Nucleus accumbens (tissue), 56 donors: ENCODE measurements at places on chromosomes 13 and 19.

DNA sequence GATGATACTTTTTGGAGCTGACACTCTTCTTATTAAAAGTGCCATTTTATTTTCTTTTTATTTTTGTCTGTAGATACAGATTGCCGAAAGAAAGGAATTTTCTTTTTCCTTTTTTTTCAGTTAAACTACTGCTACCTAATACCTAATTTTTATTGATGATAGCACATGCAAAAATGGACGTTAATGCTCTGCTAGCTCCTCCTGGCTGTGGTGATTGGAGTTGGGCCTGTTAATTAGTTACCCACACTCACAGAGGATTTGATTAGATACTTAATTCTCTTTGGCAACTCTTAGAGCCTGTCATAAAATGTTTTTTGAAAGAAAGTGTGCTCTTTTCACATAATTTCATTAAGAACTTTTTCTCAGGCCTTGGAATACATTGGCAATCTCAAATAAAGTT lies 366.8 kb downstream of the DCT start:
- no peak for DNase-seq

- no peak for DNase-seq
These were observed 65.8 kb downstream of the KATNAL1 start for GRCh38 chr13:30241532-30241931.

DNA sequence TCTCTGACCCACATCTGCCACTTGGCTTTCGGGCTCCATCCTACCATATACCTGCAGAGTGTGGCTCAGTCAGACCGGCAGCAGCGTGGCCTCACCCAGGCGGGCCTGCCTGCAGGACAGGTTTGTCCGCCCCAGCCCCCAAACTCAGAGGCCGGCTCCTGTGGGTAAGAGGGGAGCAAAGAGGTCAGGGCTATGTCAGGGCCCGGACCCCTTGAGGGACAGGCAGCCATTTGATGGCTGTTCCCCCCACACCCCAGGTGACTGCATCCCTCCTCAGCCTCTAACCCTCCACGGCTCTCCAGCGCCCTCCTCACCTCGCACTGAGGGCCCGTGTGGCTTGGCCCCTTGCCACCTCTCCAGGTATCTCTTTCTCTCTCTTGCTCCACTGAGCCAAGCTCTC lies 12.3 kb upstream of the ZBTB32 start:
- no peak for DNase-seq

- DNase-seq: no peak
These were observed 457.9 kb downstream of the FOXO1 start for GRCh38 chr13:40208517-40208916.

DNA sequence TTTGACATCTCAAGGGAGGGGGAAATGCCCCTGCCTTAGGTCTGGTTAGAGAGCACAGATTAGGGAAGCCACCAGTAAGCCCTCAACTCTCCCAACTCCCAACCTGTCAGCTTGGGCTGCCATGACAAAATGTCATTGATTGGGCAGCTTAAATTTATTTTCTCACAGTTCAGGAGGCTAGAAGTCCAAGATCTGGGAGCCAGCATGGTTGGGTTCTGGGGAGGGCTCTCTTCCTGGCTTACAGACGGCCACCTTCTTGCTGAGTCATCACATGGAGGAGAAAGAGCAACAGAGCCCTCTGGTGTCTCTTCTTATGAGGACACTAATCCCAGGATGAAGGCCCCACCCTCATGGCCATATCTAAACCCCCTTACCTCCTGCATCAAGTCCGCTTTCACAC lies 24.2 kb downstream of the C19orf12 start:
- no peak for DNase-seq

DNA sequence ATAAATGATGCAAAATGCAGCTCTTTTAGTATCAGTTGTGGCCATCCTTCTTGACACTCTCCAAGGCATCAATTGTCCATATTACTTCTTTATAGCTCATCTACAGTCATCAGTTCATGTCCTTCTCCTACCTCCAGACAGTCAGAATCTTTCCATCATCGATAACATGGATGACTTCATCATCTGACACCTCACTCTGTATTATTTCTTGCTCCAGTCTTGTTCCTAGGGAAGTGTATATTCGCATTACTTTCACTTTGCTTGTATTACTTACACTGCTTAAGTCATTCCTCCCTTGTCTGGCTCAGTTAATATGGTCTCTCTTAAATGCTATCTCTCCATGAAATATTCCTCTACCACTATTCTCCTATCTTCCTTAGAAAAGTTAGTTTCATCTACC lies 999.1 kb upstream of the SLC10A2 start:
- no peak for DNase-seq

GRCh38 chr13:20990910-20991525 lies 70.4 kb downstream of the LATS2 start:
- no peak for DNase-seq

DNA sequence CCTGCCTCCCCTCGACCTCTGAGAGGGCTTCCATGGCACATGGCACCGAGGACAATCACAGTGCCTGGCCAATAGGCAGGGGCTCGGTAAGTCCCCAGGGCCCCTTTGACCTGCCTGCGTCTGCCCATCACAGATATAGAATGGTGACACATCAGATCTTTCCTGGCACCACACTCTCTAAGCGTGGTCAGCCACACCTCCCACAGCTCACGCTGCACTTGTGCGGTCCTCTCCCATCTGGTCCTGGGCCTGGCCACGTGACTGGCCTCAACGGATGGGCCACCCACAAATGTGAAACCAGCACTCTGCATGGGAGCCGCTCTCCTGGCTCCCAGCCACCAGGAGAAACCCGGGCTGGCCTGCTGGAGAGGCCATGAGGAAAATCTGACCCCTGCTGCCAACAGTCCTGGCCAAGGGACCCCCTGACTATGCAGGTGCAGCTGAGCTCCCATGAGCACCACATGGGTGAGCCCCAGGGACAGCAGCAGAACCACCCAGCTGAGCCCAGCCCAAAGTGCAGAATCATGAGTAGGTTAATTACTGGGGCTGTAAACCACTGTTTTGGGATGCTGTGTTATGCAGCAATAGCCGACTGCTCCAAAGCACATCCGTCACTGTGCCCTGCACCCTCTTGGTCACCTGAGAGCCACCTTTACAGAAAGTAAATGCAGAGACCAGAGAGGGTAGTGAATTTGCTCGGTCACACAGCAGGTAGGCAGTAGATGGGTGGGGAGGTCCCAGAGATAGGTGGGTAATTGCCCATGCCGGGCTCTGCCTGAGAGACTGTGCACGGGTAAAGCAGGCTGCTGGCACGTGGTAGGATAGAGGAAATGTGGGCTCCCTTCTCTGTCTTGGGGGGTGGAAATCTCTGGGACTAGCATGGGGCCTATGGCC lies 9.7 kb upstream of the MEF2B start:
- DNase-seq: no peak

GRCh38 chr13:36146511-36147269 lies 15.5 kb upstream of the DCLK1 start:
- DNase-seq: no peak

DNA sequence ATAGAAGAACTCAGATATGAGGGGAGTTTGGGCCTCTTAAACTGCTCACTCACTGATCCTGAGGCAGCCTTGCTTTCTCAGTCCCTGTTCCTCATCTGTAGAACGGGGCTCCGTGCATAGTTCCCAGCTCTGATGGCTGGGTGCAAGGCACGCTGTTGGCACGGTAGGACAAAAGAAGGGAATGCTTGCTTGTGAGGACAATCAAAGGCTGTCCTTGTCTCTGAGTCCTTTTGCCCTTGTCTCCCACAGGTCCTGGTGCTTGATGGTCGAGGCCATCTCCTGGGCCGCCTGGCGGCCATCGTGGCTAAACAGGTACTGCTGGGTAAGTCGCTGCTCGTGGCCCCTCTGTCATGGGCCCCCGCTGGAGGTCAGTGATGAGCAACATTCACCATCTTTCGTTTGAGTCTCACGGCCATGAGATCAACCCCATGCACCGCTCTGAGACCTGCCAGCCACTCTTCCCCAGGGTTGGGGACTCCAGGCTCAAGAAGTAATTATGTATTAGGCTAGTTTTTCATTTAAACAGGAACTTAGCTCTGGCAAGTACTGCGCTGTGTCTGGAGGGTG lies 2.3 kb downstream of the RPL13A start:
- DNase-seq: no peak

DNA sequence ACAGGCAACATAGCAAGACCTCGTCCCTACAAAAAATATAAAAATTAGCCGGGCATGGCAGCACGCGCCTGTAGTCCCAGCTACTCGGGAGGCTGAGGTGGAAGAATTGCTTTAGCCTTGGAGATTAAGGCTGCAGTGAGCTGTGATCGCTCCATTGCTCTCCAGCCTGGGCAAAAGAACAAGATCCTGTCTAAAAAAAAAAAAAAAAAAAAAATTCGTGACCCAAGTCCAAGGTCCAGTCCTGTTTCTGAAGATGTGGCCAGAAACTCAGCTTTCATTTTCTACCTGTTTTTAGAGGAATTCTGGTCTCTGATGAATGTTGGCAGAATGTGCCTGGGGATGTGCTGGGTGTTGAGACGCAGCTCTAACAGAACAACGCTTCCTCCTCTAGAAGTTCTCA lies 1.9 kb upstream of the PGPEP1 start:
- DNase-seq: no peak

DNA sequence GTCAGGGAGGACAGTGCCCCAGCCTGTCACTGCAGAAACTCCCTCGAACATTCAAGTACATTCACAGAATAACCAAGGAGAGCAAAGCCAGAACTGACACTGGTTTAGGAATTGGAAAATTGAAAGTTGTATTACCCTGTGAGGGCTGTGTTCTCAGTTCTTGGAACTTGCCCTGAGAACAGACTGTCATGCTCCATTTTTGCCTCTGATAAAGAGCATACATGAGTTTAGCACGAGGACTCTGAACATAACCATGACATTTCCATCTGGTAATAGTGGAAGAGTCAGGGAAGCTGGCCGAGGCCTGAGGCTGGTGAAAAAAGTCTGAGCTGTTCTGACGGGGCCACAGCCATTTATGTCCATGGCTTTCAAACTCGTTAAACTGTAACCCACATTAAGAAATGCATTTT lies 15.2 kb upstream of the SLC25A30 start:
- DNase-seq: no peak

GRCh38 chr13:48508011-48508410 lies 24.9 kb downstream of the RCBTB2 start:
- no peak for DNase-seq

DNA sequence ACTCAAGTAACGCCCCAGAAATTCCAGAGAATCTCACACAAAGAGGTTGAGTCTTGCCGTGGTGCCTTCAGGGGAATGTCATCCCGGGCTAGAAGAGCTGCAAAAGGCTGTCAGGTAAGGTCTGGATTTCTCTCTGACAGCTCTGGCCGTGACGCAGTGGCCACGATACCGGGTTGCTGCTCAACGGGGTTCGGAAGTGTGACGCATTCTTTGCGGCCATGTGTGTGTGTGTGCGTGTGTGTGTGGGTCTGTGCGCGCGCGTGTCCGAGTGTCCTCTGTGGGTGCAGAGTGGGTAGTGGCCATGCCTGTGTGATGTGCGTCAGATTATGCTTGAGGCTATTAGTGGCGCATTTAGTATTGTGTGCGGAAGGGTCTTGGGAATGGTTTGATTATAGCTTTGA lies 306 bp downstream of the ZNF540 start:
- peak; percentile 59 for DNase-seq

GRCh38 chr13:75250526-75251178 lies 231.3 kb downstream of the TBC1D4 start:
- DNase-seq: no peak

GRCh38 chr19:30063650-30064347 lies 121.8 kb downstream of the URI1 start:
- DNase-seq: no peak

DNA sequence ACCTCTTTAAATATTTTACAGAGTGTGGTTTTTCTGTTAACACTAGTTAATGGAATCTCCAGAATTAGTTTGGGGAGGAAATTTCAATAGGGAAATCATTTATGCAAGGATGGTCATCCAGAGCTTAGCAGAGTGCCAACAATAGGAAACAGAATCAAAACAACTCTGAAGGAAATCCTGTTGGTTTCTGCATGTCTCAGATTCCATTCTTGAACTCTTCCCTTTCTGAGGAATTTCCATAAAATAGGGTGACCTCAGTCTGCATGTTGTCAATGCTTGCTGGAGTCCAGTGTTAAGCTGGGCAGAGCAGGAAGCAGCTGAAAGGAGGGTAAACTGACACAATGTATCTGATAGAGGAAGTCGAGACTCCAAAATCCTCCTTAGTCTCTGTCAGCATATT lies 16.9 kb downstream of the CBY2 start:
- no peak for DNase-seq

- DNase-seq: no peak
These were observed 4.5 kb downstream of the MCF2L start for GRCh38 chr13:112973577-112973951.

GRCh38 chr13:66427458-66427861 lies 802.7 kb downstream of the PCDH9 start:
- no peak for DNase-seq

- no peak for DNase-seq
These were observed 224.7 kb downstream of the ZIC5 start for GRCh38 chr13:99746637-99747402.

GRCh38 chr13:30712536-30713532 lies 22.5 kb upstream of the ALOX5AP start:
- DNase-seq: no peak

- peak; percentile 31 for DNase-seq
These were observed 6.9 kb upstream of the AP1M2 start for GRCh38 chr19:10593820-10594637.

DNA sequence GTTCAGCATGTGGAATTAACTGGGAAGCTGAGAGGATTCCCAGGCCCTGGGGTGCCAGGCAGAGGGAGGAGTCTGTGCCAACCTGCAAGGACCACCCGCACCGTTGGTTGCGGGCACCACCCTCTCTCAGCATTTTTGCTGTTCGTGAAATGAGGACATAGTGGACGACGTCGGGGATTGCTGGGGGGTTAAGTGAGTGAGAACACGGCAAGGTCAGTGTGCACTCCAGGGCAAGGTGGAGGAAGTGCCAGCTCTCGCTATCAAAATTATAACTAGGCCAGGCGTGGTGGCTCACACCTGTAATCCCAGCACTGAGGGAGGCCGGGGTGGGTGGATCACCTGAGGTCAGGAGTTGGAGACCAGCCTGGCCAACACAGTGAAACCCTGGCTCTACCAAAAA lies 2.2 kb downstream of the FXYD3 start:
- DNase-seq: no peak

- DNase-seq: no peak
These were observed 69.7 kb downstream of the ZNF100 start for GRCh38 chr19:21697698-21698097.

DNA sequence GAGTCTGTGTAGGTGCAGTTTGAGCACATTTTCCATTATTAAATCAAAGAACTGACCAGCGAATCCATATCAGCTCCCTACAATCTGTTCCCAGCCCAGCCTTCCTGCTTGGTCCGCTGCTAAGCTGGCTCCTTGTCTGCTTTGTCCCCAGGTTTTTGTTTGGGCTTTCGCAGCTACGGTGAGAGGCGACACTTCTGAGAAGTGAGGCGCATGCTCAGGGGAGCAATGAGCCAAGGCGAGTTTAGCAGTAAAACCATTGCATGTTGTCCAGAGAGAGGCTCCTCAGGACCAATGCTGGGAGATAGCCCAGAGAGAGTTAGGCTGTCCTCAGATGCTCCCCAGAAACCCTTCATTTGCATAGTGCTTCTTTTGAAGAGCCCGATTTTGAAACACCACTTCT lies 162.0 kb downstream of the ITGBL1 start:
- no peak for DNase-seq
